Esophagus muscularis mucosa (tissue), 4 donors: ENCODE measurements at places on chromosomes 6 and 20. TPM values are rescaled to one million over a fixed set of nuclear protein-coding genes. Genes with fewer than 3 reads are reported as not detected.
A peak's percentile ranks its signal among the peaks of the same experiment; 100 is the strongest.

The SYNJ2 gene
- 25.0 TPM for total RNA-seq

DNA sequence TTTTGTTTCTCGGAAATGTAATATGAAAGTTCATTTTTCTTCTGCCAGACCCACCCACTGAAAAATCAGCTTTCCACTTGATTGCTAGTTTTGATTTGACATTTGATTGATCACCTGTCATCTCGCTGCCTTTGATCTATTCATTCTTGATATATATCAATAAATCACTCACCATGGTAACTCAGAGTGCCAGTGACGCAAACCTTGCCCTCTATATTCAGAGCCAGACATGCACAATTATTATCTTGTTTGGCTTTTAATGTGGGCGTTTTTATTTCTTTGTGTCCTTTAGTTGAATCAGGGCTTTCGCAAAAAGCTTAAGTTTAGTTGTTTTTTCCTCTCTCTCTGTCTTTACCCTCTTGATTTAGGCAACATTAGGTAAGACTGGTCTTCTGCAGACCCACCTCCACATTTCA, 2.0 kb downstream of the TSHZ2 start:
- peak overlapping the region; percentile 54 for H3K4me3 ChIP-seq
- no peaks in the 10 kb centered on the region for H3K36me3 ChIP-seq
- H3K4me1 ChIP-seq = no peaks in the 10 kb centered on the region
- H3K27ac ChIP-seq = peak overlapping the region; percentile 71
- peak; percentile 75 for DNase-seq

DNA sequence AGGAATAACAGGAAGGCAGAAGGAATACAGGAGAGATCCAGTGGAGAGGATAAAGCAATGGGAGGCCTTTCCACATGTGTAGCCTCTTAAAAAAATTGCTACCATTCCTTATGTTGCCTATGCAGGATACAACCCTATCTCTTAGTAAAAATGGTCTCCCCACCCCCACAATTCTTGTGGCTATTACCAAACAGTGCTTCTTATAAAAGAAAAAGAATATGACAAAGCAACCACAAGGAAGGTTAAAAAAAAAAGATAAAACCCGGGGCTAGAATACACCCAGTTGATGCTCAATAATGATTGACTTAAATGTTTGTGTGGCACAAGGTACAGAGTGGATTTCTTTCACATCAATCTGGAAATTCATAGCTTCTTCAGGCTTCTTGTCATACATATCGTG, 250.9 kb downstream of the HIVEP2 start:
- H3K27ac ChIP-seq = no peak overlapping the region
- H3K27me3 ChIP-seq = no peaks in the 10 kb centered on the region
- peaks cover 36% of the 10 kb centered on the region for H3K4me1 ChIP-seq
- H3K4me3 ChIP-seq = no peak overlapping the region

DNA sequence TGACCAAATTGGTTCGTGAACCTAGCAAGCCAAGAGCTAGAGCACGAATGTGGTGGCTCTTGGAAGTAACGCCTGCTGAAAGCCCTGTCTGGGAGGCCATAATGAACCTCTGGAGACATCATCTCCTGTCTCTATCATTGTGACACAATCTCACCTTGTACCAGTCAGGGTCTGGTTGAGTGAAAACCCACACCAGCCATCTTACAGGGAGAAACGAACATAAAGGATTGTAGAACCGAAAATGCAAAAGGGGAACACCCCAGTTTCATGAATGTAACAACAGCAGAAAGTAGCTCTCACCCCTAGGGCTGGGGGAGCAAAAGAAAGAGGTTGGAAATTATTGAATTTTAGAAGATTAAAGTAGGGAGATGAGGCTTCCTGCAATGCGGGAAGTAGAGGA, 50.9 kb upstream of the TAB2 start:
- no peaks in the 10 kb centered on the region for H3K27me3 ChIP-seq
- no peaks in the 10 kb centered on the region for H3K36me3 ChIP-seq
- DNase-seq = no peak
- H3K4me3 ChIP-seq = no peak overlapping the region
- no peak overlapping the region for H3K27ac ChIP-seq
- H3K4me1 ChIP-seq = no peaks in the 10 kb centered on the region

The IP6K3 gene
- 2.8 TPM for total RNA-seq

DNA sequence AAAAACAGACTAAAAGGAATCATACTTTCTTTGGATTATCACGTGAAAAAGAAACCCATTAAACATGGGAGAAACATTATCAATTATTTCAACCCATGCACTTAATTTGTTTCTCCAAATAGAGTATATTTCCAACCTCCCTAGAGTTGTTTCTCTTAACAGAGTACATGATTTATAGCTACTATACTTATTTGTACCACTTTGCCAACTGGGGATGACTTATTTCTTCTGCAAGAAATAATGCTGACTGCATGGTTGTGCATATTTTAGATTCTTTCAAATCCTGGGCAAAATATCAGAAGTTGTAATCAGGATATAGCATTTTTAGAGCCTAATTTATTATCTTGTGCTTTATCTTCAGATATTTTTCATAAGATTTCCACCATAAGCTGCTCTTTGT, 629.1 kb upstream of the EYS start:
- H3K36me3 ChIP-seq = no peaks in the 10 kb centered on the region
- H3K27me3 ChIP-seq = no peaks in the 10 kb centered on the region
- no peak overlapping the region for H3K27ac ChIP-seq
- no peak overlapping the region for H3K4me3 ChIP-seq
- H3K4me1 ChIP-seq = no peaks in the 10 kb centered on the region

DNA sequence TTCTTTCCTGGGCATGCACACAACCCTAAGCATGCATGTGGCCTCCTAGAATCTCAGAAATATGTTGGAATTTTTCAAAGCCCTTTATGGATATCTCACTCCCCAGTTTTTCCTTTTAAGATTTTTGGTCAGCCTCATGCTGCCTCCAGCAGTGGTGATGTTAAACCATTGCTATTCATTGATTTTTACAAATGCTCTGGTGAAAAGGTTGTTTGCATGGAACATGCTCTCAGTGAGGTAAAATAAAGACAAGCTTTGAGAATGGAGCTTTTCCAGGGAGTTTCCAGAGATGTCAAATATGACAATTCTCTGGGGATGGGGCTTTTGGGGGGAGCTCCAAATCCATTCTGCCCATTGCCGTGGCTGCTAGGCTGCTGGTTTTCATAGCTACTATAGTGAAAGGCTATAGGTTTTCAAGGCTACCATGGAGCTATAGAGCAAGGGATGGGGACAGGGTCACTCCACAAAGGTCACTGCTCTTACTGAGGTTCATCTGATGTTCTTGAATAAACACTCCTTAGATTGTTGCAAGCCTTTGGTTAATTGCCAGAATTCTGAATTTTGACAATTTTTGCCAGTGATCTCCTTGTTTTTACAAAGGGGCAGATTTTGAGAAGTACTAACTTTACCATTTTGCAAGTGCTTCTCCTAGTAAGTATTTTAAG, 178.1 kb upstream of the ARG1 start:
- DNase-seq = no peak
- H3K27ac ChIP-seq = no peak overlapping the region
- H3K4me1 ChIP-seq = no peaks in the 10 kb centered on the region
- H3K36me3 ChIP-seq = no peaks in the 10 kb centered on the region

The BPIFB6 gene
- total RNA-seq = not detected

- no peak overlapping the region for H3K27ac ChIP-seq
- no peaks in the 10 kb centered on the region for H3K4me1 ChIP-seq
Measured at GRCh38 chr20:10324198-10324847, 105.7 kb downstream of the SNAP25 start.

DNA sequence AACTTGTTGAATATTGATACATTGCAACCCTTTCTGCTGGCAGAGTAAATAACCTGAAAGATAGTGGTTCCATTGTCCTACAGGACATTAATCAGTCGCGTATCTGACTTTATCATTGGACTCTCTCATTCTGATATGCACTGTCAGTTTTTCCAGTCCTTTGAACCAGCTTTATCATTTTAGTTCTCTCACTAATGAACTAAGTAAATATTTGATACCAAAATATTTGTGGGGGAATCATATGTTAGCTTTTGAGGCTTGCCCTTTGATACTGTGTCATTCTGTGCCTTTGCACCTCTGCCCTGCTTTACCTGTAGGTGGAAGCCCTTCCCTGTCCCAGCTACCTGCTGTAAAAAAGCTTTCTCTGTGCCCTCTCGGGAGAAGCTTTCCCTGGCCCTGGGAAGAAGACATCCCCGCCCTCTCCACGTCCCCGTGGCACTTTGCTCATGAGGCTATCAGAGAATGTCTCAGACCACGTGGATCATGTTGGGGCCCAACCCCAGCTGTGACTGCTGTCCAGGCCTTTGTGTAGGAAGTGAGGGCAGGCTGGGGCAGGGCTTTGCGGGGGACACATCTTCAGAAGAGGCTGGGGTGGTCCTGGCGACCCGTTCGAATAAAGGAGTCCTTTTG, 117.8 kb upstream of the NXT1 start:
- no peak overlapping the region for H3K4me3 ChIP-seq
- H3K27me3 ChIP-seq = no peaks in the 10 kb centered on the region

DNA sequence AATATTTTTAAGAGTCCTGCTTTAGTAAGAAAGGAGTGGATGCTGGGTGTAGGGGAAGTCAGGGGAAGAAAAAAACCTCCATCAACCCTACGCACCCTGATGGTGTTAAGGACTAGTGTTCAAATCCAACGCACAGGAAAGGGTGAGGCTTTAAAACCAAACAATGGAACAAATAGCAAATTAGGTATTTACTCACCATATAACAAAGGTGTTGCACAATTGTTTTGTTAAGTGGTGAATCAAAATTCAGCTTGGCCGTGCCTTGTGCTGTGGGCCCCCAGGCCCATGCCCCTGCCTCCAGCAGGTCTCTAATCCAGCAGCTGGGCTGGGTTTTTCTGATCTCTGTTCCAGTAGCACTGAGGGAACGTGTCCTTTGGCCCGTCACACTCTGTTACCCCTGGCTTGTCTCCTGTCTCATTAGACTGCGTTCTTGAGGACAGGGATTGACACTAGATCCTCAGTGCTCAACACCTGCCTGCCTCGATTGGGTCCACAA, 11.8 kb downstream of the FAM83D start:
- H3K36me3 ChIP-seq = peaks cover 63% of the 10 kb centered on the region
- peak overlapping the region; percentile 14 for H3K27ac ChIP-seq
- H3K4me3 ChIP-seq = no peak overlapping the region
- no peaks in the 10 kb centered on the region for H3K27me3 ChIP-seq
- H3K4me1 ChIP-seq = peaks cover 8% of the 10 kb centered on the region
- no peak for DNase-seq

- no peak overlapping the region for H3K4me3 ChIP-seq
- H3K4me1 ChIP-seq = no peaks in the 10 kb centered on the region
- H3K36me3 ChIP-seq = no peaks in the 10 kb centered on the region
- no peak overlapping the region for H3K27ac ChIP-seq
Measured at GRCh38 chr20:22836211-22836610, 198.9 kb upstream of the SSTR4 start.

DNA sequence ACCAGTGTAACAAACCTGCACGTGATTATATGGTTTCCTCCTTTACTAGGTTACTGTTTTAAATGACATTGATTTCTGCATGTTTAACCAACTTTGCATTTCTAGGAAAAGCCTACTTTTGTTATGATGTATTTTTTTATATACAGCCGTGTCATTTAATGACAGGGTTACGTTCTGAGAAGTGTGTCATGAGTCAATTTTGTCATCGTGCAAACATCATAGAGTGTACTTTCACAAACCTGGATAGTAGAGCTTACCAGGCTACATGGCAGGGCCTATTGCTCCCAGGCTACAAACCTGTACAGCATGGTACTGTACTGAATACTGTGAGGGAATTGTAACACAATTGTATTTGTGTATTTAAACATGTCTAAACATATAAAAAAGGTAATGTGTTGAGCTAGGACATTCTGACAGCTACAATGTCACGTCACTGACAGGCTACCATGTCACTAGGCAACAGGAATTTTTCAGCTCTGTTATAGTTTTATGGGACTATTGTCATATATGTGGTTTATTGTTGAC, 205.3 kb downstream of the PRL start:
- no peaks in the 10 kb centered on the region for H3K27me3 ChIP-seq
- H3K4me1 ChIP-seq = no peaks in the 10 kb centered on the region
- no peaks in the 10 kb centered on the region for H3K36me3 ChIP-seq
- H3K4me3 ChIP-seq = no peak overlapping the region
- no peak overlapping the region for H3K27ac ChIP-seq
- no peak for DNase-seq
